H9 (cell line): ENCODE measurements at places on chromosomes 1 and 21. TPM values are rescaled to one million over a fixed set of nuclear protein-coding genes. Genes with fewer than 3 reads are reported as not detected.

DNA sequence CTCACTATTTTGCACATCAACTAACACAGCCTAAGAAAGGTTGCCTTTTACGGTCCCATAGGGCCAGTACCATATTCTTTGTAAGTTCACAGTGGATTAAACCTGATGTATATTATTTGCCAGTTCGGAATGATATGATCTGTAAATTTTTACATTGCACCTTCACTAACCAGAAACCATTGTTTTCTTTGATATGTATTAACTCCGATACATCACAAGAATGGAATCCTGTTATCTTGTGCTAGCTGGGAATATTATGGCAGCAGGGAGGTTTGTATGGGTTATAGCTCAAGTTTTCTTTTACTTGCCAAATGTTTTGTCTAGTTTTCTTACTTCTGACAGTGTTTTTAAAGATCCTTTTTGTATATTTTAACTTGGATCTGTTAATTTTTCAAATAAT, 51.4 kb upstream of the S1PR1 start:
- DNase-seq = no peak

DNA sequence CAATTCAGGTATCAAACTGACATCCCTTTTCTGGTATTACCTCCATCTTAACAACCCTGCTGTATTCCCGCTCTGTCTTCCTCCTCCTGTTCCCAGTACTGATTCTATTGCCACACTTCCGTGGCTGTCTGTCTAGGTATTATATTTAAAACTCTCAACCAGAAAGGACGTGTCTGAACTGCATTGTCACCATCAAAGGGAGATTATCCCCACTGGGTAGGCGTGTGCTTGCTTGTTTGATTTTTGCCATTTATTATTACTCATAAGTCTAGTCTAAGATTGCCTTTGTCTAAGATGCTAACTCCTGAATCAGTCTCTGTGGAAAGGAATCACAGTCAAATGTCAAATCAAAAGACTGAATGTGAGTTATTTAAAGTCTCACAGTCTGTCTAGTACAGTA, 650.1 kb downstream of the KCNT2 start:
- no peak for DNase-seq

- DNase-seq = no peak
These were observed 112.3 kb downstream of the HHAT start for GRCh38 chr1:210441028-210441427.

- no peak for DNase-seq
These were observed 74.2 kb downstream of the SPATA46 start for GRCh38 chr1:162302306-162303003.

DNA sequence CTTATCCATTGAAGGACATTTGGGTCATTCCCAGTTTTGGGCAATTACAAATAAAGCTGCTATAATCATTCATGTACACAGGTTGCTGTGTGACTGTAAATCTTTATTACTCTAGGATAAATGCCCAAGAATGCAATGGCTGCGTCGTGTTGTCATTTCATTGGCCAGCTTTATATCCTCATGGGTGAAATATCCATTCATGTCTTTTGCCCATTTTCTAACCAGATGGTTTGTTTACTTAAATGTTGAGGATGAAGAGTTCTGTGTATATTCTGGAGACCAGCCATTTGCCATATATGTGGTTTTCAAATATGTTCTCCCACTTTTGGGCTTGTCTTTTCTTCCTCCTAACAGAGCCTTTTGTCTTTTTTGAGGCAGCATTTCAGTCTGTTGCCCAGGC, 25.3 kb downstream of the TRIM11 start:
- DNase-seq = no peak

DNA sequence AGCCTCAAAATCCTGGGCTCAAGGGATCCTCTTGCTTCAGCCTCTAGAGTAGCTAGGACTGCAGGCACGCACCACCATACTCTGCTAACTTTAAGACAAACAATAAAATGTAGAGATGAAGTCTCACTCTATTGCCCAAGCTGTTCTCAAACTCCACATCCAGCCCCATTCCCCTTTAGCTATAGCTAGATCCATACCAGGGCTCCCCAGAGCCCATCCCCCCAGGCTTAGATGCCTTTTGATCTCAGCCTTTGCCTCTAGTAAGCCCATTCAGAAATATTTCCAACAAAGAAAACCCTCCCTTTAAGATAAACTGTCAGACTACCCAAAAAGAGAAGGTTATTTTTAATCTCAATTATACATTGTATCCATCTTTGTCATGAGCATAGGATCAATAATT, 325.4 kb downstream of the CHRM3 start:
- peak; percentile 35 for DNase-seq

- peak; percentile 58 for DNase-seq
These were observed 5.1 kb upstream of the CTSK start for GRCh38 chr1:150813028-150813707.

DNA sequence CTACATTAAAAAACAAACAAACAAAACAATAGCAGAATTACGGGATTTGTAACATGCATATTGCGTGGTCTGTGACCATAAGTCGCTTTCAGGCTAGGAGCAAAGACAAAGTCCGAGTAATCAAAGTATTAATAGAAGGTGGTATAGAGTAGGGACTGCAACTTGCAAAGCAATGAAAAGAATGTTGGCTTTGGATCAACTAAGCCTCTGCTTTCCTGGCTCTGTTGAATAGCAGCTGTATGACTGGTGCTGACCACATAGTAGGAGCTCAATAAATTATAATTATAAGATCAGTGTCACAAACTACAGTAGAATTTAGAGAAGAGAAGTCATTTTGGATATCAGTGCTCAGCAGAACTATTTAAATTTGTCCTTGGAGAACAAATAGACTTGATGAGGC, 586.4 kb downstream of the DPYD start:
- DNase-seq = no peak

SPRR2D gene
- not detected in 2 replicates for total RNA-seq
